Left kidney (tissue), 8 donors: ENCODE measurements at places on chromosomes 13 and 19. TPM values are rescaled to one million over a fixed set of nuclear protein-coding genes. Genes with fewer than 3 reads are reported as not detected.

- no peak for DNase-seq
These were observed 5.6 kb upstream of the RAB8A start for GRCh38 chr19:16106121-16106520.

GRCh38 chr13:105929505-105929904 is 606.0 kb downstream of the EFNB2 start:
- DNase-seq, result no peak

MAST1 gene
- polyA plus RNA-seq, result 1.0 TPM

KCTD4 gene
- 0.63 TPM for polyA plus RNA-seq
